Vein endothelial cell (primary cell): ENCODE measurements at places on chromosomes 11 and 22. TPM values are rescaled to one million over a fixed set of nuclear protein-coding genes. Genes with fewer than 3 reads are reported as not detected.

FOLR1 gene
- total RNA-seq = not detected in 2 replicates

RRAS2 gene
- total RNA-seq = 109 and 114 TPM in 2 replicates

ALKBH8 gene
- total RNA-seq = 6.5 and 8.6 TPM in 2 replicates

SHISAL1 gene
- under 0.01 TPM in 2 replicates for total RNA-seq

RFPL3 gene
- not detected in 2 replicates for total RNA-seq

CCDC88B gene
- total RNA-seq = 1.7 and 2.3 TPM in 2 replicates

OR8I2 gene
- not detected in 2 replicates for total RNA-seq

TMEM121B gene
- 0.48 and 0.65 TPM in 2 replicates for total RNA-seq

CASP5 gene
- not detected in 2 replicates for total RNA-seq

CRYBB2 gene
- 0.19 TPM in 1 of 2 replicates, not detected in the other for total RNA-seq

BIRC3 gene
- 2.3 and 4.3 TPM in 2 replicates for total RNA-seq

CASTOR1 gene
- total RNA-seq = 8.9 and 10.8 TPM in 2 replicates

MOV10L1 gene
- total RNA-seq = 28.6 and 46.7 TPM in 2 replicates

TEX54 gene
- total RNA-seq = 0.98 TPM in 1 of 2 replicates, not detected in the other

CCDC87 gene
- total RNA-seq = 0.65 and 0.67 TPM in 2 replicates

SCUBE1 gene
- 0.96 and 0.98 TPM in 2 replicates for total RNA-seq

NOL12 gene
- total RNA-seq = 15.0 and 21.0 TPM in 2 replicates

YPEL4 gene
- total RNA-seq = under 0.01 and 0.29 TPM in 2 replicates

VSIG10L2 gene
- not detected in 2 replicates for total RNA-seq

SLC22A6 gene
- total RNA-seq = not detected in 2 replicates

ELFN2 gene
- 0.10 and 0.33 TPM in 2 replicates for total RNA-seq

ANKK1 gene
- under 0.01 TPM in 1 of 2 replicates, not detected in the other for total RNA-seq

PAMR1 gene
- total RNA-seq = 0.86 and 1.6 TPM in 2 replicates

SEC14L3 gene
- total RNA-seq = not detected in 2 replicates

OR4A16 gene
- not detected in 2 replicates for total RNA-seq

HTR3B gene
- not detected in 2 replicates for total RNA-seq
